Gastrocnemius medialis (tissue), 4 donors: ENCODE measurements at places on chromosomes 13 and 19.

DNA sequence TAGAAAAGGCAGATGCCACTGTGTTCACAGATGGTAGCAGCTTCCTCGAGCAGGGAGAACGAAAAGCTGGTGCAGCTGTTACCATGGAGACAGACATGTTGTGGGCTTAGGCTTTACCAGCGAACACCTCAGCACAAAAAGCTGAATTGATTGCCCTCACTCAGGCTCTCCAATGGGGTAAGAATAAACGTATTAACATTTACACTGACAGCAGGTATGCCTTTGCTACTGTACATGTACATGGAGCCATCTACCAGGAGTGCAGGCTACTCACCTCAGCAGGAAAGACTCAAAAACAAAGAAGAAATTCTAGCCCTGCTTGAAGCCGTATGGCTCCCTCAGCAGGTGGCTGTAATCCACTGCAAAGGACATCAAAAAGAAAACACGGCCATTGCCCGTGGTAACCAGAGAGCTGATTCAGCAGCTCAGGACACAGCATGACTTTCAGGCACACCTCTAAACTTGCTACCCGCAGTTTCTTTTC is 197.7 kb downstream of the ZNF737 start:
- no peak for DNase-seq

- DNase-seq = no peak
Measured at GRCh38 chr19:18194554-18195238, 1.7 kb downstream of the MPV17L2 start.

GRCh38 chr13:76677043-76677442 is 209.2 kb downstream of the KCTD12 start:
- peak; percentile 14 for DNase-seq

DNA sequence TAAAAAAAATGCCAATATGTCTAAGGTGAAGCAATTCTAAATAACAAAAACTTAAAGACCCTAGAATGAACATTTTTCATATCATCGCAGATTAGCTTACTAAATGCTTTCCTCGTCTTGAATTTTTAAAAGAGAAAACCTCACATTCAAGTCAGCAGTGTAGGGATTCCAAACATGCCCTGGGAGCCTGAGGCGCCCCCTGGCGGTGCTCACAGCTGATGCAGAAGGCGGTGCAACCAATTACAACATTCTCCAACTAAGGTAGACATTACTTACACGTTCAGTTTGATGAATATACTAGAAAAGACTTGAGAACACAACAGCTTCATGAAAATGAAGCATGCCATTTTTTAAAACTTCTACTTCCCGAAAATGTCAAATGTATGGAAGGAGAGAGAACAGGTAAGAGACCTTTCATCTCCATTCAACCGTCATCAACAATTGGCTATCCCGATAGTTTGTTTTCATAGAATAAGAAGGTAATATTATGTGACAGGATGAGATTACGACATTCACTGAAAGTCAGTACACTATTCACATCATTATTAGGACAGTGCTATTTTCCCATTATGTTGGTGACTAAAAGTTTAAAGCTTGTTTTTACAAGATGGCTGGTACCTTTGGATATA is 304.4 kb downstream of the DCLK1 start:
- DNase-seq = no peak

DNA sequence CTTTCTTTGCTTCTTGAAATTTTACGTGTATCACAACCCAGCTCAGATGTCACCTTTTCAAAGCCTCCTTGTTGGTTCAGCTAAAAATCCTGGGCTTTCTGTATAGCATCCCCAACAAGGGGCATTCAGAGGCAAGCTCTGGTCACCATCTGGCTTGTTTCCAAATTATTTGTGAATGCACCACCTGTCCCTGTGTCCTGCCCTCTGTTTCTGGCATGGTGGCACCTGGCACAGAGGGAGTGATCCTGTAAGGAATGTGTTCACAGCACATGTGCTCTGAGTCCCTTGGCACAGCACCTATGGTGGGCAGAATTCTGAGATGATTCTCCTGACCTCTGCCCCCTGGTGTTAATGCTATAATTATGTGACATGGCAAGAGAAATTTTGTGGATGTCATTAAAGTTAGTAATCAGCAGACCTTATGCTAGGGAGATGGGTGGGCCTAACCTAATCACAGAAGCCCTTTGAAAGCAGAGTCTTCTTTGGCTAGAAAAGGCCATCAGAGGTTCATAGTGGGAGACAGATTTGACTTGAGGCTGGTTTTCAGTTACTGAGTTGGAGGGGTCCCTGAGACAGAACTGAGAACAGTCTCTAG is 76.3 kb downstream of the ZNF429 start:
- no peak for DNase-seq

GRCh38 chr13:44917589-44918325 is 71.5 kb downstream of the NUFIP1 start:
- peak; percentile 95 for DNase-seq

DNA sequence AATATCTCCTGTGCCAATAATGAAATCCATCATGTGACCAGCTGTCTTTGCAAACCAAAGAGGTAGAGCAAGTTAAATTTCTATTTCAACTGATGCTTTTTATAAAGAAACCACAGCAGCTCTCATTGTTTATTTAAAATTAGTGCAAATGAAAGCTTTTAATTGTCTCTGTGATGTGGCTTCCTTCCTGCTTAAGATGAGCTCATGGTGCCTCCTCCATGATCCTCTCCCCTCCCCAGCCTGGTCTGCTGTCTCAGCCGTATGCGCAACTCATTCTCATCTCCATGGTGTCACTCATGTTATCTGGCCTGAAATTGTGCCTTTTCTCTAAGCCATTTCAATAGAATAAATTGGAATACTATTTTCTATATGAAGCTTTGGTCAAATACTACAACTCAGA is 270.6 kb downstream of the FGF14 start:
- no peak for DNase-seq

DNA sequence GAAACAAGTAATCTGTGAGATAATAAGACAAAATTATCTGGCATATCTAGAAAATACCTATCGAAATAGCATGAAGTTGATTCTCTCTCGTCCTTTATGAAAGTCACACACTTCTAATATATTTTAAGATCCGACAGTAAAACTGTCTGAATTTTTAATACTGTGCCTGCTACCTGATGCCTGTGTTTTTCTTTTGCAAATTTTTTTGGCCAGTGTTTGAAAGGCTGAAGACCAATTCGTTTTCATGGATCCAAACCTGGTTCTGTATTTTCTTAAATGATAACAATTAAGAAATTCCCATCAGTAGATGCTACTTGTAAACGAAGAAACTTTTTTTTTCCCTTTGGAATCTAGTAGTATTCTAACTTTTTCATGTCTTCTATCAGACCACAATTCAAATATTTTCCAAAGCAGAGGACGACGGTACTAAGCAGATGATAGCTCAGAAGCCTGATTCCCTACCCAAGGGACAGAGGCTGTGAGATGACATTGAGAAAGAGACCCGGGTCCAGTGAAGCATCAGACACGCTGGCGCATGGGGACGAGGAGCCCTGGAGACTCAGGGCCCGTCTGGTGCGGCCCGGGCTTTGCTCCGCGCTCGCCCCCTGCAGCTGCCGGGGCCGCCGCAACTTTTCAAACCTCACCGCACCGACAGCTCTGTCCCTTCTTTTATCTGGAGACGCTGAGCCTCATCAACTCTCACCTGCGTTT is 49.5 kb upstream of the PABPC3 start:
- DNase-seq = no peak

- DNase-seq = no peak
Measured at GRCh38 chr13:47611664-47612288, 389.3 kb downstream of the SUCLA2 start.

GRCh38 chr13:50594276-50595051 is 249.0 kb downstream of the DLEU7 start:
- no peak for DNase-seq

DNA sequence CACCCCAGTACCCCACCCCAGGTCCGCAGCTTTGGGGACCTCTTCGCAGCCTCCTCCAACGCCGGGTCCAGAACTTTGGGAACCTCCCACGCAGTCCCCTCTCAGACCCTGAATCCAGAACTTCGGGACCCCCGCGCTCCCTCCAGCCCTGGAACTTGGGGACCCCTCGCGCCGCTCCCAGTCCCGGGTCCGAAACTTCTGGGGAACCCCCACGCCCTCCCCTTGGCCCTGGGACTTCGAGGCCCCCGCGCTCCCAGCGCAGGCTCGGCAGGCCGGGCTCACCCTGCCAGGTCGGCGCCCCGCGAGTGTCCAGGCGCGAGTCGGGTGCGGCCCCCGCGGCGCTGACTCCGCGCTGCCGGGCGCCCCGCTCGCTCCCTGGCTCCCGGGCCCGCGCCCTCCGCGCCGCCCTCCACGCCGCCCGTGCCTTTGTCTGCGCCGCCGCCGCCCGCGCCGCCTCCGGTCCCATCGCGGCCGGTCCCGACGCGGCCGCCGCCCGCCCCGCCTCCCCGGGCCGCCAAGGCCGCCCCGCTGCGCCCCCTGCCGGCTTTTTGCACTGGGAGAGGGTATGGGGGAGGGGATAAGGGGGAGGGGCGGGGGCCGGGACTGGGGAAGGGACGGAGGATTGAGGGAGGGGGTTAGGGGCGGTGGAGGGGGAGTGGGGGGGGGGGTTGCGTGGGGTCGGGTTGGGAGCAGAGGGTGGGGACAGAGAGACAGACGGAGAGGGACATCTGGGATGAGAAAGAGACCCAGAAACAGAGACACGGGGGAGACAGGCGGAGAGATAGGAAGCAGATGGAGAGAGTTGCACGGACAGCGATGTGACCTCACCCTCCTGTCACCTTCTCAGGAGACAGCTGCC is at the start of gene HOMER3:
TSS of gene HOMER3 (minus strand) at position 449 of the 859 bp plus-strand sequence. CDS start 2,235 bp downstream, outside the sequence.
- peak; percentile 57 for DNase-seq

DNA sequence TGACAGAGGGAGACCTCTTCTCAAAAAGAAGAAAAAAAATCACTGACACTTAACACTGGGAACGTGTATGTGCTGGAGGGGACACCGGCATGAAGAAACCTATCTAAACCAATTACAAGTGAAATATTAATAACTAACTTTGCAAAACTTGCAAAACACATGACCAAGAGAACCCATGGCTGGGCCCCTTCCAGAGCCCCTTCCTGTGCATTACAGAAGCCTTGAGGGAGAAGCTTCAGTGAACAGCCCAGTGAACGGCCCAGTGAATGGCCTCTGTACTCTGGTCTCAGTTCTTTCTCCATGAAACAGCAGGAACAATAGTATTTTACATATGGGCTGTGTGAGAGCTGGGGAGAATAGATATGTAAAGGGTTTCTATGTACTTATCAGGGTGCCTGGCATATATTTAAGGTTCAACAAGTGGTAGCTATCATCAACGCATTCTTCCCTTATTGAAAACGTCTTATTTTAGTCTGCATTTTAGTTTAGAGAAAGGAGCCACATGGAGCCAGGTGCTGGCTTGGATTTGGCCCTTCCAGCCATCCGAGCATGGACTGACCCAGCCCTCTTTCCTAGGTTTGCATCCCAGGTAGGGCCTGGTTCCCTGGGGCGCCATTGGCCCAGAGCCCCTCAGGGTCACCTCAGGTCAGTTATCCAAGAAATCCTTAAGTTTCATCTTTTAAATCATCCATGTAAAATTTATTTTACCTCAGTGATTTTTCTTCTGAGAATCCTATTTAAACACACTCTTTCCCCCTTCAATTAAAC is 54.5 kb downstream of the CCDC70 start:
- no peak for DNase-seq

GRCh38 chr13:43000676-43001075 is 8.6 kb upstream of the EPSTI1 start:
- no peak for DNase-seq

DNA sequence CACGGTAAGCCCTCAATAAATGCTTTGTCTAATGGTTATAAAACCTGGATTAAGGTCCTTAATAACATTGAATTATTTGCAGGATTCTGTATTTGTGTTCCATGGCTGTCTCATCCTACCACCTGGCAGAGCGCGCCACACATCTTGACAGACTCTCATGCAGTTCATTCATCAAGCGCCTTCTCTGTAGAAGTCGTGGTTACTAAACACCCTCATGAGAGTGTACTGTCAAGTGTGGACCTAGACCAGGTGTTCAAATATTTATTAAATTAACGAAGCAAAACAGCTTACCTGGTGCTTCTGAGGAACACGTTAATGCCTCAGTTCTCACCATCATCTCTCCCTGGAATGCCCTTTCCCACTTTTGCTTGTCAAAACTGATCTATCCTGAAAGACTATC is 13.1 kb upstream of the FBXL3 start:
- no peak for DNase-seq

- DNase-seq = no peak
Measured at GRCh38 chr13:24086642-24087041, 73.9 kb upstream of the SPATA13 start.

DNA sequence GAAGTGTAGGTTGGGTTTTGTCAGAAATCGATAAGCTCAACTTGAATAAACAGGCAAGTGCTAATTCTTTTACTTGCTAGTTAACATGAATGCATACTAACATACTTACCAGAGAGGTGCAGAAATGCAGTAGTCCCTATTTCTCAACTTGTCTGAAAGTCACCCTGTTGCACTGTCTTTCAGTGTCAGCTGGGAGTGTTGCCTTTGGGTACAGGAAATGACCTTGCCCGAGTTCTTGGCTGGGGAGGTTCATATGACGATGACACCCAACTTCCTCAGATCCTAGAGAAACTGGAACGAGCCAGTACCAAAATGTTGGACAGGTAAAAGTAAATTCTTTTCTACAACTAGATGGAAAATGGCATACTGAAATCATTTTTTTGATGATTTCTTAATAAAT is 103.5 kb upstream of the AKAP11 start:
- DNase-seq = no peak

- DNase-seq = no peak
Measured at GRCh38 chr19:41816761-41817160, 20.4 kb downstream of the CEACAM3 start.

DNA sequence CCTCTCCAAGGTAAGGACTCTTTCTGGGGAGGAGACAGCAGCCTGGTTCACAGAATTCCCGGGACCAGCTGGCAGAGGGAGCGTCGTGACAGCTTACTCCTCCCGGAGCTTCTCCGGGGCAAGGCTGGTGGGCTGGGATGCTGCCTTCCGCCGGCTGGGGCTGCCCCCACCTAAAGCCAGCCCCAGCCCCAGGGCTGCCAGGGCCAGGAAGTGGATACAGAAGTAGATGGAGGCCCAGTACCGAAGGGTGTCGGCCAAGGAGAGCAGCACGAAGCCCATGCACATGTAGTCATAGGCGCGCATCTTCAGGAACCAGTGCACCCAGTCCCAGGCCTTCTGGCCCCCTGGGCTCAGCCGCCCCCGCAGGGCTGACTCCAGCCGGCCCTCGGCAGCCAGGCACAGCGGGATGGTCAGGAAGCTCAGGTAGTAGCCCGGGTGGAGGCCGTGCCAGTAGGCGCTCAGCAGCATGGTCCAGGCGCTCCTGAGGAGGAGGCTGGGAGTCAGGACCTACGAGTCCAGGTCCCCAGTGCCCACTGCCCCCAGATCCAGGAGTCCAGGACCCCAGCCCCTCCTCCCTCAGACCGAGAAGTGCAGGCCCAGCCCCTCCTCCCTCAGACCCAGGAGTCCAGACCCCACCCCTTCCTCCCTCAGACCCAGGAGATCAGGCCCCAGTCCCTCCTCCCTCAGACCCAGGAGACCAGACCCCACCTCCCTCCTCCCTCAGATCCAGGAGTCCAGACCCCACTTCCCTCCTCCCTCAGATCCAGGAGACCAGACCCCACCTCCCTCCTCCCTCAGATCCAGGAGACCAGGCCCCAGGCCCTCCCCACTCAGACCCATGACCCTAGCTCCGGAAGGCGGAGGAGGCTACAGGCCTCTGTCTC is 1.2 kb upstream of the TMC4 start:
- DNase-seq = no peak
